ENCODE measurements at places on chromosomes 13 and 19. TPM values are rescaled to one million over a fixed set of nuclear protein-coding genes. Genes with fewer than 3 reads are reported as not detected.
A peak's percentile ranks its signal among the peaks of the same experiment; 100 is the strongest.

GRCh38 chr13:23020246-23020843 is 160.4 kb upstream of the SGCG start:
- no peak overlapping the region for H3K27ac ChIP-seq
- no peaks in the 10 kb centered on the region for H3K27me3 ChIP-seq
- no peak overlapping the region for H3K4me3 ChIP-seq
- H3K36me3 ChIP-seq = no peaks in the 10 kb centered on the region
- DNase-seq = no peak

- no peak overlapping the region for H3K4me3 ChIP-seq
- no peaks in the 10 kb centered on the region for H3K27me3 ChIP-seq
- H3K4me1 ChIP-seq = peaks cover 21% of the 10 kb centered on the region
Observed at GRCh38 chr19:39426170-39426569, 9.6 kb downstream of the RPS16 start.

- no peaks in the 10 kb centered on the region for H3K36me3 ChIP-seq
- no peak overlapping the region for H3K27ac ChIP-seq
- H3K27me3 ChIP-seq = no peaks in the 10 kb centered on the region
- H3K4me1 ChIP-seq = peaks cover 13% of the 10 kb centered on the region
- H3K4me3 ChIP-seq = peak overlapping the region; percentile 4
Observed at GRCh38 chr19:11736696-11737095, 2.0 kb downstream of the ZNF823 start.

DNA sequence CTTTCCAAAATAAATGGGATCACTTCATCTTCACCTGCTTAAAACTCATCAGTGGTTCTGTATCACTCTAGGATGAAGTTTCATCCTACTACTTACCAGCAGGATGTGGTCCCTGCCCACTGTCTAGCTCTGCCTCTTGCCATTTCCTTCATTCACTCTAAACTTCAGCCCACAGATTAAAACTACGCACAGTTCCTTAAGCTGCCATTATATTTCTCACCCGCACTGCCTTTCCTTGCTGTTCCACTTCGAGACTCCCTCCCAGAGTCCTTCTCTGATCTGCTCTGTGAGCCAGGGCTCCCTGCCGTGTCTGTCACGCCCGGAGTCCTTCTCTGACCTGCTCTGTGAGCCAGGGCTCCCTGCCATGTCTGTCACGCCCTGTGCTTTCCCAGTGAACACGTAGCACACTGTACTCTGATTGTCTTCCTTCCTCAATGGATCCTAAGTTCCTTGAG is 52.0 kb upstream of the NPAS1 start:
- H3K4me3 ChIP-seq = no peak overlapping the region
- peak overlapping the region; percentile 98 for H3K27ac ChIP-seq
- H3K36me3 ChIP-seq = peaks cover 23% of the 10 kb centered on the region
- H3K4me1 ChIP-seq = peaks cover 35% of the 10 kb centered on the region
- H3K27me3 ChIP-seq = no peaks in the 10 kb centered on the region

Gene KANK2
- total RNA-seq = 295 TPM

- H3K36me3 ChIP-seq = peaks cover 30% of the 10 kb centered on the region
- no peak overlapping the region for H3K4me3 ChIP-seq
- no peak overlapping the region for H3K27ac ChIP-seq
- H3K27me3 ChIP-seq = no peaks in the 10 kb centered on the region
- H3K4me1 ChIP-seq = peaks cover 29% of the 10 kb centered on the region
- DNase-seq = peak; percentile 80
Observed at GRCh38 chr19:48962029-48962848, 2.9 kb upstream of the FTL start.
